ENCODE measurements at places on chromosomes 3 and 15.

DNA sequence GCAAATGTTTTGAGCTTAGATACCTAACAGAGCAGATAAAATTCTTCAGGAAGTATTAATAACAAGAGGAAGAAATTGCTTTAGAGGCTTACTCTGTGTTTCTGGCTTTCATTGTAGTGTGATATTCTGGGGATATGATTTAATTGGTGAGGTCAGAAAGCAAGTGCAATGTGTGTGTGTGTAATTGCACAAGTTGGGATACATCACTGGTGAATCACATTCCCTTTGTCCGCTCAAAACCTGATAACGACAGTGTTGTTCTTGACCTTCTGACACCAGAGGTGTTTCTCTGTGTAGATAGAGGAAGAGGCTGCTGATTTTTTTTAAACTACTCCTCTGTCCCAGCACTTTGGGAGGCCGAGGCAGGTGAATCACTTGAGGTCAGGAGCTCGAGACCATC, 161.1 kb downstream of the CACNA2D3 start:
- DNase-seq = no peak

- no peak for DNase-seq
Observed at GRCh38 chr15:40443846-40444245, 3.1 kb downstream of the BAHD1 start.

DNA sequence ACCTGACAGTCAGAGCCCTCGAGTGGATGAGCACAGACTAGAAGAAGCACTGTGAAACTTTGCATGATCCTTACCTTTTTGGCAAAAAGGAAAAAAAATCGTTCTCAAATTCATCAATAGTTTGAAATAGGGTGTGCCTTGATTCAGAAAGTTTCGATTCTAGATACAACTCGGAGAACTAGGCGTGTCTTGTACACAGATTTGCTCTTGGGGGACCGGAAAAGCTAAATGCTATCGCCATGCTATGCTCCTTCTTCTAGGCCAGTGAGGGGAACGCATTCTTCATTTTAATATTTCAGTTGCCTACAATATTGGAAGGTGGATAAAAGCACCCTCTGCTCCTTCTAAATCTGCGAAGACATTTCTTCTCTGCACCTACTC, 25.0 kb downstream of the CD86 start:
- no peak for DNase-seq

GRCh38 chr15:86157606-86158293, 78.1 kb downstream of the AGBL1 start:
- DNase-seq = no peak

- DNase-seq = no peak
Observed at GRCh38 chr3:195443391-195443989, 670 bp upstream of the ACAP2 start.

- DNase-seq = no peak
Observed at GRCh38 chr3:173825730-173826129, 428.2 kb downstream of the NLGN1 start.

- no peak for DNase-seq
Observed at GRCh38 chr3:190768891-190769290, 93.6 kb downstream of the GMNC start.

DNA sequence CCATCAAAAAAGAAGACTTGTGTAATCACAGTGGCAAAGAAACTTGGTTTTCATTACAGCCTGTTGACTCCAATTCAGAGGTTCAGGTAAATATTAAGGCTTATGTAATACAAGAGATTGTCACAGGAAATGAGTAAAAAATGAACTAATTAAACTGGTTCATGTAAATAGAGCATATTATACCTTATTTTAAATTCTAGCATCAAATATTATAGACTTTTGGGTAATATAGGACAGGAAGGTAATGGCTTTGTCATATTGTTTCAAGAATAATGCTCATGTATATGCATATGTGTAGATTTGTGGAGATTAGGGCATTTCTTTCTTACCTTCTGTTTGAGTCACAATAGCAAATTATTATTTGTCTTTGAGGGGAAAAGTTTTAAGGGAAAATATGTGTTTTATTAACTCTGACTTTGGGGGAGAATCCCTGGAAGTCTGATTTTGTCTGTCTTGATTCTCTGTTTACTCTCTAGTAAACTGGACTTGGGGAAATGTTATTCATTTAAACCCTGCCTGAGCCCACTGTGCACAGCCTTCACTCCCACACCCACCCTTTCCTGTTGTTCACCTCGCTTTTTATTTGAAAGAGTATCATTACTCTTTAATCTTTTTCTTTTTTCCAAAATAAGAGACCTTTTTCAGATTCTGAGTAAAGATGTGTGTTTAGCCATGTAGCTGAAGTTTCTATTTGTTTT, 43.0 kb downstream of the RASA2 start:
- DNase-seq = no peak

- no peak for DNase-seq
Observed at GRCh38 chr3:160725338-160725737, 30.7 kb upstream of the PPM1L start.

DNA sequence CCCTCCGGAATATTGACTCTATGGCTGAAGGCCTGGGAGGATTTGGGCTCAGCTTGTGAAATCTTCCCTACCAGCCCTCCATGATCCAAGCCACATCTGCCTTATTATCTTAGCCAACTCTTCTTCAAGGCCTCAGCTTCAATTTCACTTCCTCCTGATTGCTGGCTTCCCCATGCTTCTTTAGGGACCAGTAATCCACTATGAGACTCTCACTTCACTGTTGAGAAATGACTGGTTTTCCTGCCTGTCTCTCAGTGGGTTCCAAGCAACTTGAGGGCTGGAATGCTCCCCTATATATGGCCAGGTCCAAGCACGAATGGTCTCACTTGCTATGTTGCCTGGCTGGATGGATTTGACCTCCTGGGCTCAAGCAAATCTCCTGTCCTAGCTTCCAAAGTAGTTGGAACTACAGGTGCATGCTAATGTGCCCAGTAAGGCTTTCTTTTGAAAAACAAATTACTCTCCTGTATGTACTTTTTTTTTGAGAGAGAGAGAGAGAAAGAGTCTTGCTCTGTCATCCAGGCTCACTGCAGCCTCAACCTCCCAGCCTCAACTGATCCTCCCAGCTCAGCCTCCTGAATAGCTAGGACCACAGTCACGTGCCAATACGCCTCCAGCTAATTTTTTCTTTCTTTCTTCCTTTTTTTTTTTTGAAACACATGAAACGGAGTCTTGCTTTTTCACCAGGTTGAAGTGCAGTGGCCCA, 7.9 kb upstream of the PIK3CB start:
- DNase-seq = peak; percentile 27

GRCh38 chr15:63565536-63566186, 31.5 kb upstream of the FBXL22 start:
- DNase-seq = no peak

DNA sequence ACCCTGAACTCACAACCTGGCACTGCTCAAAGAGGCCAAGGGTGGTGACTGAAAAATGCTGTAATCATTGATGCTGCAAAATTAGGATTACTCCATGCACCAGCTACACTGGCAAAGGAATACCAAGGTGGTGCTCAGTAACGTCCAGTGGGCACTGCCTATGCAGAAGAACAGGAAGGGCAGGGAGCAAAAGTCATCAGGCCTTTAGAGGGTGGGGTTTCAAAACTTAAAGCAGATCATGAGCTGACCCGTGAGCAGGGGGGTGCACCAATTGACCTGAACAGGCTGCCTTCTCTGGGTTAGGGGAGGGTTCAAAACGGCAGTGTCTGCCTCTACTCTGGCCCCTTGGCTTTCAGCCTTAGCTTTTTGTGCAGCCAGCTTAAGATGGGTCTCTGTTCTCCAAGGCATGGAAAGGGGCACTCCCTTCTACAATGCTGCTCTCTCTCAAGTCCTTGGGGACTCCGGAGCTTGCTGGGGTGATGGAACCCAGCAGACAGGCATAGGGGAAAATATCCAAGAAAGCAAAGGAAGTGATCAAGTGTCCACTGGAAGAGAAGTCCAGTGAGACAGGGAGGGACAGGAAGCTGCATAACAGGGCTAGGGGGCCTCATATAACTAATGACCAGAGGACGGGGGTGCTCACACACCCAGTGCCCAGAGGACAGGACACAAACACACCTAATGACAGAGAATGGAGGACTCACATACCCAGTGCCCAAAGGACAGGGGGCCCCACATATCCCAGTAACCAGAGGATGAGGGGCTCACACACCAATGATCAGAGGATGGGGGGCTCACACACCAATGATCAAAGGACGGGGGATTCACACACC, 11.4 kb downstream of the RAB6B start:
- no peak for DNase-seq

Measured in NAMALWA (cell line).